ENCODE measurements at places on chromosomes 3 and 15.

- no peak for DNase-seq
Observed at GRCh38 chr15:74158855-74159650, 14.5 kb upstream of the ISLR start.

GRCh38 chr15:69860321-69860720 lies 237.4 kb downstream of the TLE3 start:
- DNase-seq = no peak

- DNase-seq = no peak
Observed at GRCh38 chr15:66820481-66821176, 118.6 kb downstream of the SMAD6 start.

DNA sequence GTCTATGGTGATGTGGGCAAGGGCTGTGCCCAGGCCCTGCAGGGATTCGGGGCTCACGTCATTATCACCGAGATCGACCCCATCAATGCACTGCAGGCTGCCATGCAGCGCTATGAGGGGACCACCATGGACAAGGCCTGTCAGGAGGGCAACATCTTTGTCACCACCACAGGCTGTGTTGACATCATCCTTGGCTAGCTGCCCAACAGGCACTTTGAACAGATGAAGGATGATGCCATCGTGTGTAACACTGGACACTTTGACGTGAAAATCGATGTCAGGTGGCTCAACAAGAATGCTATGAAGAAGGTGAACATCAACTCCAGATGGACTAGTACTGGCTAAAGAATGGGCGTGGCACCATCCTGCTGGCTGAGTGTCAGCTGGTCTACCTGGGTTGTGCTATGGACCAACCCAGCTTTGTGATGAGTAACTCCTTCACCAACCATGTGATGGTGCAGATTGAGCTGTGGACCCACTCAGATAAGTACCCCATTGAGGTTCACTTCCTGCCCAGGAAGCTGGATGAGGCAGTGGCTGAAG lies 6.1 kb upstream of the USP8 start:
- no peak for DNase-seq

- no peak for DNase-seq
Observed at GRCh38 chr15:88631464-88632028, 7.3 kb upstream of the ISG20 start.

- DNase-seq = no peak
Observed at GRCh38 chr3:146078031-146078430, 83.0 kb downstream of the PLOD2 start.

- no peak for DNase-seq
Observed at GRCh38 chr3:60573494-60573893, 677.8 kb downstream of the FHIT start.

GRCh38 chr3:192409201-192409837 lies 318.0 kb downstream of the FGF12 start:
- no peak for DNase-seq

DNA sequence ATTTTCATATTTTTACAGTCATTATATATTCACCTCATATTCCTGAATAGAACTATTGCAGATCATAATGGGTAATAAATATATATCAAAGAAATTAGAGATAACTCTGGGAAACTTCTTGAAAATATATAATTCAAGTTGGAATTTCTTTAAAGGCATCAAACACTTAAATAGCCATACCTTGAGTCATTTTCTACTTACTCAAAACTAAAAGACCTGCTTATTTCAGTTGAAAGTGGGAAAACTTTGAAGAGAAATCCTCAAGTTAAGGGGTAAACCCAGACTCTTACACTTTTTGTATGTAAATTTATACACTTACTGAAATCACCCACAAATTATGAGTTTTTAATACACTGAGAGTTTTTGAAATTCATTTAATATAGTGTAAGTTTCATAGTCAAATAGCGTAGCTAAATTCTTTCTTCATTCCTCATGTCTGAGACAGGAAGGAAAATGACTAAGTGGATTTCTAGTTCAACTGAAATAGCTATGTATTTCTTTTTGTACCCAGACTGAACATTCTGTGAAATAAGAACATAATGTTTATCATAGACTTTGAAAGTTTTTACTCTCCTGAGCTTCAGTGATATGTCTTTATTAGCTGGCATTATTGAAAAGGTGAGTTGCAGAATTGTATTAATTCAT lies 4.6 kb upstream of the ALCAM start:
- no peak for DNase-seq

GRCh38 chr3:167394003-167394402 lies 13.9 kb upstream of the ZBBX start:
- DNase-seq = no peak

Measured in T-helper 9 cell (primary cell).